ENCODE measurements at places on chromosomes 5 and 9.
A peak's percentile ranks its signal among the peaks of the same experiment; 100 is the strongest.

- no peak for DNase-seq
Measured at GRCh38 chr5:65702036-65702435, 19.9 kb downstream of the SGTB start.

- DNase-seq = no peak
Measured at GRCh38 chr5:12250454-12250853, 346.2 kb upstream of the CTNND2 start.

DNA sequence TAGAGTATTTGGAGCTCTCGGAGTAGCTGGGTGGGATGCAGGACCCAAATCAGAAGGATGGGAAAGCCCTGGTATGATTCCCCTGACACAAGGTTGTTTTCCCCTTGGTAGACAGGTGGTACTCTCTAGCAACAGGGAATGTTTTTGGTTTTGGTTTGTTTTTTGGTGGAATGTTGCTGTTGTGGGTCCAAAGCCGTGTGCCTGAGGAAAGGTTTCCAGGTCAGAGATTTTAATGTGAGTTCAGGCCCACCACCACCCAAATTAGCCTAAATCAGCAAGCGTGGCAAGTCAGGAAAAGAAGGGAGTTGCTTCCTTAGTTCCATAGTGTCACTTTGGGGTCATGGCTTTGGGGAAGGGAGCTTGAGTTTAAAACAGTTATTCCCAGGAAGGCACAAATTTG is 385.5 kb downstream of the RAB3C start:
- no peak for DNase-seq

DNA sequence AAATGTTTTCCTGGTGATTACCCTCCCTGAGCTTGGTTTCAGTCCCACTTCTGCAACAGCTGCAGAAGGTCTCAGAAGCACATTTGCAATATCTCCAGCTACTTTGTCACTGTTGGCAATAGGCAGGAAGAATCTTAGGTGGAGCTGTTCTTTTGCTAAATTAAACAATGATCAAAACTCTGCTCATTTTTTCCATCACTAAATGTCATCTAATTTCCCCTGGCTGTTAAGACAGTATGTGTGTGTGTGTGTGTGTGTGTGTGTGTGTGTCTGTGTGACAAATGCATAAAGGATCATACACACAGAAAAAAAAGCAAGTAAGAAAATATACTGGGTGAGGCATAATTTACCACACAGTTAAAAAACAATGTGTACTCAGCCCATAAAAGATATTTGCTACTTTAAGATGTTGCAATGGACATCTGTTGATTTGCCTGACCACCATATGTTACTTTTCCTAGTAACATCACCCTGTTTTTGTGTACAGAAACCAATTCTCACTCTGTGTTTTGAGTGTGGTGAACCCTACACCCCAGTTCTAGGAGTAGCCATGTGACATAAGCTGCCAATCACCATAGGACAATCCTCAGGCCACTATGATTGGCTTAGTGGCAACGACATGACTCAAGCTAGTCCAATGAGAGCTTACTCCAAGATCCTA is 572.6 kb upstream of the CLINT1 start:
- peak; percentile 12 for DNase-seq

DNA sequence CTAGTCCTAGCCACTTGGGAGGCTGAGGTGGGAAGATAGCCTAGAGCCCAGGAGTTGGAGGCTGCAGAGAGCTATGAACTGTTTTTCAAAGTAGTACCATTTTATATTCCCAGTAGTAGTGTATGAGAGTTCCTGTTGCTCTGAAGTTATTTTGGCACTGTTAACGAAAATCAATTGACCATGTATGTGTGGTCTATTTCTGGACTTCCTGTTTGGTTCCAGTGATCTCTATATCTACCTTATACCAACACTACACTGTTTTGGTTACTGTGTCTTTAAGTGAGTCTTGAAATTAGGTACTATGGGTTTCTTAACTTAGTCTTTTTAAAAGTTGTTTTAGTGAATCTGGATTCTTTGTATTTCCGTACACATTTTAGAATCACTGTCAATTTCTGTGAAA is 13.6 kb downstream of the SLF1 start:
- DNase-seq = no peak

DNA sequence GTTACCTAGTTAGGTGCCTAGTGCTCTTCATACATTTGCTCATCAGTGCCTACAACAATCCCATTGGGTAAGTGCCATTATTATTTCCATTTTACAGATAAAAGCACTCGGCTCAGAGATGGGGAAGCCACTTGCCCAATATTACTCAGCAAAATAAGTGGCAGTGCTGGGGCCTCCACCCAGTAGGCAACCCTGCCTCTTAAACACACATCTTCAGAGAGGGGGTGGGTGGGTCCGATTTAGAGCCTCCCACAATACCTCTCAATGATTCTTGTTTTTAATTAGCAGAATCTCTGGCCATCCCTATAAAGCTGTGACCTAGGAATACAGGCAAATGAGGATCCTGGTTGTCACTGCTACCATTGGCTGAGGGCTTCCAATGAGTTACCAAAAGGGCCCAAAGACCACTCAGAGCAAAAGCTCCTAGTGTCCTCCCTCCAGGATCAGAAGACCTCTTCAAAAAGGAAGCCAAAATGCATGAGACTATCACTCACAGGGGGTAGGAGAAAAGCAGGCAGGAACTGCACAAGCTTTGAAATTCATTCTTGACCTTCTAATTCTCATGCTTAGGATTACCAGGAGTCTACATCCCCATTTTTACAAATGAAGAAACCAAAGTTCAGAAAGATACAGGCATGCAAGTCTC is 36.1 kb upstream of the UBE2D2 start:
- no peak for DNase-seq

DNA sequence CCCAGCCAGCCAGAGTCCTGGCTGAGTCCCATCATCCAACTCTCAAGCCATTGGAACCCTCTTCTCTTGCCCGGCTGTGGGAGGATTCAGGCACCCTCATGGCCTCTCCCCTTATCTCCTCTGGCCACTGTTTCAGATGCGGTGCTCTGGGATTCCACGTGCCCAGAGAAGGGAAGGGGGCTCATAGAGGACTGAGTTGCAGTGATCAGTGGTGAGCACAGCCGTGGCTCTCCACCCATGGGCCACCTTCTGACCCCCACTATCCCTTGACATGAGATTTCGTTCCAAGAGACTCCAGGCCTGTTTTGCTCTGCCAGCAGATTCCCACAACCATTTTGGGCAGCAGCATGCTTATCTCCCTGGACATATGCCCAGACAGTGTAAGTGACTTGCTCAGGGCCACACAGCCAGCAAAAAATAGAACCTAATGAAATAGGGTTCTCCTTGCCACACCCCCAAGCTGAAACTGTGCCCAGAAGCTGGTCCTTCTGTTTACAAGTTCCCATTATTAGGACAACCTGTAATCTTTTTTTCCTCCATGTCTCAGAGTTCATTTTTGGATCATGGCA is 2.7 kb downstream of the GPX3 start:
- DNase-seq = no peak

Data from RPMI8226 (cell line).